Hematopoietic multipotent progenitor cell treated with erythropoietin and hydrocortisone succinate and interleukin-3 and kit ligand, for 15 days (in vitro differentiated cells): ENCODE measurements at places on chromosomes 13 and 19.

- peak; percentile 74 for DNase-seq
These were observed 13.2 kb downstream of the NCAN start for GRCh38 chr19:19224852-19225494.

DNA sequence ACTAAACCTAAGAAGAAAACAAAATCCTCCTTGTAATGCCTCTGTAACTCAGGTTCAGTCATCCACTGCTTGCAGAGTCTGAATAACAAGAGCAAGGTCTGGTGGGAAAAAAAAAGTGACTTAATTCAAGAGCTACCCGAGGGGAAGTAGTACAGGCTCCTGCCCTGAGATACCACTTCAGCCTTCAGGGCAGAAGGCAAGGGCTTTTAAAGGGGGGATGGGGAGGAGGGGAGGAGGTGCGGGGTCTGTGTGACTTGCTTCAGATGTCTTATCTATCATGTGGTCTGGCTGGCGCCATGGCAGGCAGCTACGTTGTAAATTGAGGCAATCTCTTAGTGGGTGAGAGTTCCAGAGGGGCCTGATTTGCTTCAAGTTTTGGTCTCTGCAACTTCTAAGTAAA lies 66.7 kb downstream of the LRRC63 start:
- DNase-seq = no peak

DNA sequence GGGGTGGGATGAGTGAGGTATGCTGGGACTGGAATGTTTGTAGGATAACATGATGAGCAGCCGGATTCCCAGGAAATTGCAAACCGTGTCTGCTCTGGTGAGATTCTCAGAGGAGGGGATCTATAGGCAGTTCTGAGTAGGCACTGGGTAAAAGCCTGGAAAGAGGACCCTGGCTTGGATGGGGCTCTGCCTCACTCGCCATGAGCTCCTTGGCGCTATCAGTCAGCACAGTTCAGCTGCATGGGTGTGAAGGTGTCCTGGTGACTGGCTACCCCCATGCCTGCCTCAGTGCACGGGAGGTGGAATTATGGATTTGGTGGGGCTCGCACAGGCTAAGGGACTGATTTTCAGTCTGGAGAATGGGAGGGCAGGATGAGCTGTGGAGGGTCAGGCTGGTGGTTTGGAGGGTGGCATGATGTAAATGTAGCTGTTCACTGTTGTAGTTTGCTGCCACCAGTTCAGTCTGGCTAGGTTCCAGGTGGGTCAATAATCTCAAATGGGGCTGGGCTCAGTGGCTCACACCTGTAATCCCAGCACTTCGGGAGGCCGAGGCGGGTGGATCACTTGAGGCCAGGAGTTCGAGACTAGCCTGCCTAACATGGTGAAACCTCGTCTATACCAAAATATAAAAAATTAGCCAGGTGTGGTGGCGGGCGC lies 9.2 kb upstream of the ZNF627 start:
- no peak for DNase-seq

DNA sequence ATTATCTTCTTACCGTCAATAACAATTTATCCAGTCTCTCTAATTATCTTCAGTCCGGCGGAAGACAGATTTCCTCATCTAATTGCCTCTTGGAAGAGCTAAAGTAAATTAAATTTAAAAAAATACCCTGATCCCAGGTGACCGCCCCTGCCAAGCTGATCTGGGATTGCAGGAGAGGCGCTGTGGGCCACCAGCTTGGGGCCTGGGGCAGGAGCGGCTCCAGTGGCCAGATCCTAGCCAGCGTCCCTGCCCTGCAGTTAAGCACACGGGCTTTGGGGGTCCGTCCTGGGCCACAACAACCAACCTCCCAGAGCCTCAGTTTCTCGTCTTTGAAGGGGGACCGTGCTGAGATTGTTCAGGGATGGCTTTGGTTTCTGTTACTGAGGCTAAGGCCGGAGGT lies 12.4 kb upstream of the TMEM255B start:
- DNase-seq = no peak

GRCh38 chr13:33110713-33111413 lies 94.6 kb downstream of the KL start:
- DNase-seq = no peak

GRCh38 chr19:8108560-8109445 lies 40.6 kb downstream of the FBN3 start:
- no peak for DNase-seq

GRCh38 chr19:17394891-17395415 lies 957 bp upstream of the CCDC194 start:
- peak; percentile 68 for DNase-seq

- DNase-seq = no peak
These were observed 31.9 kb downstream of the HTR2A start for GRCh38 chr13:46864941-46865340.
